Upper lobe of left lung (tissue), 6 donors: ENCODE measurements at places on chromosomes 11 and 22. TPM values are rescaled to one million over a fixed set of nuclear protein-coding genes. Genes with fewer than 3 reads are reported as not detected.
A peak's percentile ranks its signal among the peaks of the same experiment; 100 is the strongest.

DNA sequence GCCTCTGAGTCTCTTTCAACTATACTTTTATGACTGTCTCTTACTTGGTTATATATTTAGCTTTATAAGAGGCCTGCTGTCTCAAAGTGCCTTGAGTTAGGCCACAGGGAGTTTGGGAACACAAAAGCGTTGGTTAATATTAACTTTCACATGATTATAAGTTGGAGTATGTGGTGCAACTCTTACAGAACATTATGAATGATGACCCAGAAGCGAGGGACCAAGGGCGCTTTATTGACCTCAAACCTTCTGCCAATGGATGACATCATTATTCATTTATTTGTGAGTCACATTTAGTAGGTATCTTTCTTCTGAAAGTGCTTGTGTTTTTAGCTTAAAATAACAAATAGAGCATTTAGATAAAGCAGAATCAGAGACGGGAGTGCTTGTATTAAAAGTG lies 298.0 kb upstream of the ZC3H12C start:
- no peak overlapping the region for H3K27ac ChIP-seq
- no peaks in the 10 kb centered on the region for H3K27me3 ChIP-seq
- DNase-seq: no peak
- H3K4me1 ChIP-seq: no peaks in the 10 kb centered on the region

DNA sequence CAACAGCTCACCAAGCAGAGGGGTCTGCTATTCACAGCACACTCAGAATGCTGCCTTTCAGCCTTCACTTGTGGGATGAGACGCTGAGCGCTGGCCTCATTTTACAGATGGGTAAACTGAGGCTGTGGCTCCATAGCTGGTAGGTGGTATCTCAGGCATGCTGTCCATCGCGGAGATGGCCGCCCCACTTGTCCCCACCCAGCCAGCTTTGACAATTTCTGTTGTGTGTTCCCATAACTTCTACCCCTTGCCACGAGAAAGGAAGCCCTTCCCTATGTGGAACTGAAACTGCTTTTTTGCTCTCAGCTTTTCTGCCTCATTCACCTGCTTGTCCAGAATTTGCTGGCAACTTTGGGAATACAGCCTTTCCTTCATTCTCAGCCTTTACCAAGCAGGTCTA lies 36.1 kb upstream of the NNMT start:
- H3K4me1 ChIP-seq: peaks cover 73% of the 10 kb centered on the region
- DNase-seq: no peak
- H3K27me3 ChIP-seq: no peaks in the 10 kb centered on the region
- peak overlapping the region; percentile 50 for H3K27ac ChIP-seq

GRCh38 chr22:37762389-37762836 lies 45.3 kb upstream of the GCAT start:
- H3K4me1 ChIP-seq: peaks cover 3% of the 10 kb centered on the region
- no peaks in the 10 kb centered on the region for H3K27me3 ChIP-seq
- H3K4me3 ChIP-seq: no peak overlapping the region
- peaks cover 100% of the 10 kb centered on the region for H3K36me3 ChIP-seq

DNA sequence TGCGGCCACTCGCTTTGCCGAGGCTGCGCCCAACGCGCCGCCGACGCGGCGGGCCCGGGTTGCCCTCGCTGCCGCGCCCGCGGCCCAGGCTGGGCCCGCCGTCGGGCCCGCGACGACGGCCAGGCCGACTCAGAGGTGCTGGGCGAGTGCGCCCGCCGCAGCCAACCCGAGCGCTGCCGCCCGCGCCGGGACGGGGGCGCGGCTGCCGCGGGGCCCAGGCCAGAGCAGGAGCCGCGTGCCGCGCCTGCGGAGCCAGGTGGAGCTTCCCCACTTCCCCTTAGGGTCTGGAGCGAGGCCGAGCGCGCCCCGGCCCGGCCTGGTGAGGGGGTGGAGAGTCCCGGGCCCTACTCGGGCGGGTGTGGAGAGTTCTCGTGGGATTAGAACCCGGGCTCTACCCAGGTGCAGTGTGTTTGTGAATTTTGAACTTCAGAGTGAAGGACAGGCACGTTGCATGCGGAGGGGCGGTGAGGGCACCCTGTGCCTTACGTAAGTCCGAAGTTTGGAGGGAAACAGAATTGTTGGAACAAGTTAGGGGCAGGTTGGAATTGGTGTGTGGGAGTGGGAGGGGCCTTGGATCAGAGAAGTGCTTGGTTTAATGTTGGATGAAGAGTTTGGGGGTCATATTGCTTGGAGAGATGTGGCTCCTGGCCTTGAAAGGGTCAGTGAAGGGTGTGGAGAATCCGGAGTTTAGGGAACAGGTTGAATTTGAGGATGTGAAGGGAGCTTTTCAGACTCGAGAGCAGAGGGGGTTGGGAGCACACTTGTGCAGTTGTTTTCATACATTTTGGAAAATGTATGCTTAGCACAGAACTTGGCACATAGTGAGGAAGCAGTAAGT lies 697 bp downstream of the RNF169 start:
- H3K27me3 ChIP-seq: no peaks in the 10 kb centered on the region
- no peaks in the 10 kb centered on the region for H3K36me3 ChIP-seq
- peak overlapping the region; percentile 84 for H3K4me3 ChIP-seq
- peak overlapping the region; percentile 100 for H3K27ac ChIP-seq
- peaks cover 42% of the 10 kb centered on the region for H3K4me1 ChIP-seq

DNA sequence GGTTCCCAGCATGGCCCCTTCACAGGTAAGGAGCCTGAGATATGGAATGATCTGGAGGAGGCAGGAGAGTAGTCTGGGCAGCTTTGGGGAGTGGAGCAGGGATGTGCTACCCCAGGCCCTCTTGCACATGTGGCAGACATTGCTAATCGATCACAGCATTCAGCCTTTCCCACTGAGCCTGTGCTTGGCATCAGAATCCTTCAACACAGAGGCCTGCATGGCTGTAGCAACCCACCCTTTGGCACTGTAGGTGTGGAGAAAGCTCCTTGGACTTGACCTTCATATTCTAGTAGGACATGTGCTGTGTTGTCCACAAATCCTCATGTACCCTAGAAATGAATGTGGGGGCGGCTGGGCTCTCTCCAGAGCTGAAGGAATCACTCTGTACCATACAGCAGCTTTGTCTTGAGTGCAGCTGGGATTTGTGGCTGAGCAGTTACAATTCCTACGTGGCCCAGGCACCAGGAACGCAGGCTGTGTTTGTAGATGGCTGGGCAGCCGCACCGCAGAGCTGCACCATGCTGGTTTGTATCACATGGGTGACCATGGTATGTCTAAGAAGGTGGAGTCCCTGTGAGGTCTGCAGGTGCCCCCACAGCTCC lies 21.8 kb upstream of the PPP6R3 start:
- no peak overlapping the region for H3K27ac ChIP-seq
- H3K36me3 ChIP-seq: peaks cover 52% of the 10 kb centered on the region
- DNase-seq: no peak
- H3K27me3 ChIP-seq: no peaks in the 10 kb centered on the region

- no peak overlapping the region for H3K4me3 ChIP-seq
- peaks cover 21% of the 10 kb centered on the region for H3K36me3 ChIP-seq
- no peaks in the 10 kb centered on the region for H3K4me1 ChIP-seq
- no peaks in the 10 kb centered on the region for H3K27me3 ChIP-seq
Observed at GRCh38 chr11:47616726-47617416, 22.7 kb upstream of the C1QTNF4 start.

DNA sequence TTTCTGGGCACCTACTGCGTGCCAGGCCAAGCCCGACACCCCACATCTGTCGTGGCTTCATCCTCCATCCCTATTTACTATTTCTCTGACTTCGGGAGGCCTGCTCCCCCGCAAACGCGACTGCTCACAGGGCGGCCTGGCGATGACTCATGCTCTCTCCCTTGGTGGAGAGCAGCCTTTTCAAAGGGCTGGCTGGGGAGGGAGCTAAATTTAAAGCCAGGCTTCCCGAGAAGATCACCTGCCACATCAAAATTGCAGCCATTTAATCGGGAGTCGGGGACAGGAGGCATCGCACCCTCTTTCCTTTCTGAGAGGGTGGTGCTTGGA lies 24.9 kb upstream of the SHISAL1 start:
- no peaks in the 10 kb centered on the region for H3K36me3 ChIP-seq
- no peaks in the 10 kb centered on the region for H3K4me1 ChIP-seq
- no peak for DNase-seq
- H3K27me3 ChIP-seq: no peaks in the 10 kb centered on the region
- H3K4me3 ChIP-seq: no peak overlapping the region

DNA sequence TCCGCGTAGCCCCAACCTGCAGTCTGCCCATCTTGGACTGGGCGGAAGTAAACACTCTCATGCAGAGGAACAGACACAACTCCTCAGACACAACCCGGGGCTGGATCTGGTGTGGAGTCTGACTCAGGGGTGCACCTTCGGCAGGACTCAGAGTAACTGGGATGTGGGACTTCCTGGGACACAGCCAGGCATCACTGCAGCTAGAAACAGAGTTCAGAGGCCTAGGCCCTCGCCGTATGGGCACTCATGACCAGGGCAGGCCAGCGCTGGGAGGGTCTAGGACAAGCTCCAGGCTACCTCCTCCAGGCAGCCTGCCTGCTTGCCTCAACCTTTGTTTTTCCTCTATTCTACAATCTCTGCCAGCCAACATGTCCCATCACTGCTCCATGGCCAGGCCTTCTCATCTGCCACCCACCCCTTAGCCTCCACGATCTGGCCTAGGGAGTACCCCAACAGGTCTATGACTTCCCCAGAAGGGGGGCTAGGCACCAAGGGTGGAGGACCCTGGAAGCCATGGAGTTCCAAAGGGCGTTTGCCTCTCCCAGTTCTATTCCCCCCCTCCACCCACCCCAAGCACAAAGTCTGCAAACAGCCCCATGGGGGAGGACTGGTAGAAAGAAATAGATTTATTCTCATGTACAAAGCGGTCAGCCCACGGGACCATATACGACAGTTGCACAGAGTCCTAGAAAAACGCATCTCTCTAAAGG lies 98.5 kb downstream of the PDE2A start:
- no peaks in the 10 kb centered on the region for H3K36me3 ChIP-seq
- peak; percentile 6 for DNase-seq
- H3K4me3 ChIP-seq: no peak overlapping the region
- H3K4me1 ChIP-seq: no peaks in the 10 kb centered on the region

GRCh38 chr22:19398206-19398605 lies 33.3 kb downstream of the HIRA start:
- no peaks in the 10 kb centered on the region for H3K27me3 ChIP-seq
- H3K36me3 ChIP-seq: peaks cover 64% of the 10 kb centered on the region
- no peak for DNase-seq
- no peak overlapping the region for H3K27ac ChIP-seq
- H3K4me3 ChIP-seq: no peak overlapping the region
- H3K4me1 ChIP-seq: no peaks in the 10 kb centered on the region

GRCh38 chr11:119741369-119742262 lies 12.6 kb upstream of the NECTIN1 start:
- peak; percentile 95 for DNase-seq
- H3K27me3 ChIP-seq: peaks cover 21% of the 10 kb centered on the region
- H3K27ac ChIP-seq: no peak overlapping the region
- H3K4me1 ChIP-seq: peaks cover 14% of the 10 kb centered on the region

DNA sequence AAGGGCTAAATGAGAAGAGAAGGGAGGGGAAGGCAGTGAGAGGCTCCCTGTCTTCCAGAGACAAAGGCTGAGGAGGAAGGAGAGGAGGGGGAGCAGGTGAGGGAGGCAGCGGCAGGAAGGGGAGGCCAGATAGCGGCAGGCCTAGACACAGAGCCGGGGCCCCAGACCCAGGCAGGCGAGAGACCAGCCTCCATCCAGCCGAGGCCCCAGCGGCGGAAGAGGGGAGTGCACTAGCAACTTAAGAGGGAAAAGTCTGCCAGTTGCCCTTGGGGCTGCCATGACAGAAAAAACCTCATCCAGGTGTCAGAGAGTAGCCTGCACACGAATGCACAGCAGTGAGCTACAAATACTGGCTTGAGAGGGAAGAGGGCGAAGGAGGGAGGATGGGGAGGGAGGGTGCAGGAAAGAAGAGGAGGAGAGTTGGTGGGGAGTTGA lies 46.7 kb downstream of the IGLL1 start:
- peaks cover 26% of the 10 kb centered on the region for H3K4me1 ChIP-seq
- DNase-seq: no peak
- H3K27me3 ChIP-seq: no peaks in the 10 kb centered on the region
- H3K36me3 ChIP-seq: no peaks in the 10 kb centered on the region

GRCh38 chr11:65156926-65157325 lies 13.1 kb upstream of the SPDYC start:
- DNase-seq: no peak
- no peak overlapping the region for H3K4me3 ChIP-seq
- H3K27me3 ChIP-seq: no peaks in the 10 kb centered on the region

DNA sequence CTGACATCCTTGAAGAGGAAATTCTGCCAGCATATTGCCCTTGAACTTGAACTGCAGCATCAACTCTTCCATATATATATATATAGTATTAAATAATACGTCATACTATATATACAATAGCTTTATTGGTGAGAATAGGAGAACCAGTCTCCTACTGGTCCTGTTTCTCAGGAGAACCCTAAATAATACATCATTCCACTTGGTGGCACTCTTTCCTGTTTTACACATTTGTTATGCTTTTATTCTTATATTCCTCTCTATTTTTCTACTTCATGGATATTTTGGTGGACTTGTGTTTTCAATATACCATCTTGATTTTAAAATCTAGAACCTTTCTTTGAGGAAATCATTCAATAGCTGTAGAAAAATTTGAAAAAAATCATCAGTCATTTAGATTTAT lies 193.3 kb downstream of the TRPC6 start:
- H3K4me3 ChIP-seq: no peak overlapping the region
- H3K36me3 ChIP-seq: no peaks in the 10 kb centered on the region
- no peaks in the 10 kb centered on the region for H3K4me1 ChIP-seq
- no peak for DNase-seq
- no peak overlapping the region for H3K27ac ChIP-seq

- no peak overlapping the region for H3K4me3 ChIP-seq
- DNase-seq: no peak
- H3K27ac ChIP-seq: peak overlapping the region; percentile 14
- no peaks in the 10 kb centered on the region for H3K4me1 ChIP-seq
Observed at GRCh38 chr11:77418155-77418970, 55.5 kb downstream of the PAK1 start.

DNA sequence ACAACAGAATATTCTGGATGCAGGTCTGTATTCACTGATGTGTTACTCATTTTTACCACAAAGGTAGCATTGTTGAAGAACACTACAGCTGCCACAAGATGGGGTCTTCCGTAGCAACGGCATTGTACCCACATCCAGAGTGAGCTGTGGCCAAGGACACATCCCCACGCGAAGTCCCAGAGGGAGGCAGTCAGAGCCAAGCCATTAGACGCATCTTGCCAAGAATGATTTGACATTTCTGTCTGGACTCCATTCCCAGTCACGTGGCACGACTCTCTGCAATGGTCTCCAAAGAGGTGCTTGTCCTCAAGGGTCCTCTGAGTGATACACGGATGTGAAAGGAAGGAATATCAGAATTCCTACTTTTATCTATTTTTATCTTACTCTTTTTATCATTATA lies 15.5 kb downstream of the OPCML start:
- H3K36me3 ChIP-seq: no peaks in the 10 kb centered on the region
- no peaks in the 10 kb centered on the region for H3K4me1 ChIP-seq

- DNase-seq: peak; percentile 60
- H3K36me3 ChIP-seq: no peaks in the 10 kb centered on the region
- peak overlapping the region; percentile 95 for H3K27ac ChIP-seq
Observed at GRCh38 chr22:37806409-37807333, 1.1 kb upstream of the GCAT start.

GRCh38 chr11:126978911-126979310 lies 21.7 kb downstream of the KIRREL3 start:
- H3K36me3 ChIP-seq: no peaks in the 10 kb centered on the region
- no peak for DNase-seq
- no peak overlapping the region for H3K4me3 ChIP-seq
- no peak overlapping the region for H3K27ac ChIP-seq
- no peaks in the 10 kb centered on the region for H3K4me1 ChIP-seq

The KCNJ5 gene
- total RNA-seq: 7.3 TPM

The OR10D3 gene
- not detected for total RNA-seq

The OR5I1 gene
- total RNA-seq: not detected

The CRYBA4 gene
- total RNA-seq: not detected

The PKP3 gene
- total RNA-seq: 86.3 TPM

The LPXN gene
- total RNA-seq: 18.1 TPM

The HEPACAM gene
- total RNA-seq: not detected

The OR52N4 gene
- total RNA-seq: not detected

The FXYD2 gene
- total RNA-seq: 2.1 TPM

The PARVA gene
- total RNA-seq: 55.2 TPM

The KCNQ1 gene
- total RNA-seq: 31.4 TPM

The C11orf65 gene
- 0.17 TPM for total RNA-seq
